ENCODE measurements at places on chromosomes 16 and 17. TPM values are rescaled to one million over a fixed set of nuclear protein-coding genes. Genes with fewer than 3 reads are reported as not detected.

TM4SF5 gene
- total RNA-seq = not detected

GRCh38 chr17:75183999-75184884 lies 1.5 kb upstream of the SUMO2 start:
- peak overlapping the region; percentile 97 for H3K27ac ChIP-seq
- H3K4me1 ChIP-seq = peaks cover 24% of the 10 kb centered on the region
- H3K36me3 ChIP-seq = peaks cover 9% of the 10 kb centered on the region
- DNase-seq = no peak
- H3K27me3 ChIP-seq = no peaks in the 10 kb centered on the region
- no peak overlapping the region for H3K4me3 ChIP-seq

CFAP97D1 gene
- not detected for total RNA-seq

GRCh38 chr16:10616419-10616755 lies 36.0 kb upstream of the EMP2 start:
- no peaks in the 10 kb centered on the region for H3K27me3 ChIP-seq
- H3K36me3 ChIP-seq = no peaks in the 10 kb centered on the region
- H3K4me1 ChIP-seq = peaks cover 18% of the 10 kb centered on the region
- DNase-seq = no peak

STX4 gene
- 91.7 TPM for total RNA-seq
